ENCODE measurements at places on chromosomes 1 and 21. TPM values are rescaled to one million over a fixed set of nuclear protein-coding genes. Genes with fewer than 3 reads are reported as not detected.

Gene IFI44L
- total RNA-seq, result 4.6 TPM

Gene MMEL1
- not detected for total RNA-seq

Gene KAZN
- total RNA-seq, result 3.3 TPM

Gene ADCY10
- under 0.01 TPM for total RNA-seq

Gene ST6GALNAC5
- 1.1 TPM for total RNA-seq

Gene KCNN3
- under 0.01 TPM for total RNA-seq

Gene NBPF10
- 2.5 TPM for total RNA-seq

Gene KRTAP10-4
- total RNA-seq, result not detected

Gene LMX1A
- not detected for total RNA-seq

Gene KRTAP20-2
- total RNA-seq, result not detected

Gene CD1B
- not detected for total RNA-seq

Gene SAMSN1
- total RNA-seq, result not detected

Gene ACKR1
- not detected for total RNA-seq

Gene IGSF3
- under 0.01 TPM for total RNA-seq

Gene TTC39A
- total RNA-seq, result 0.74 TPM

Gene PGBD5
- 0.57 TPM for total RNA-seq

Gene TFF2
- total RNA-seq, result not detected

Gene OR2M4
- total RNA-seq, result not detected

Gene CFHR3
- total RNA-seq, result not detected

Gene EEIG2
- 36.3 TPM for total RNA-seq

Gene CHODL
- total RNA-seq, result not detected

Measured in smooth muscle cell of bladder (primary cell).